NAMALWA (cell line): ENCODE measurements at places on chromosomes 16 and 17.

DNA sequence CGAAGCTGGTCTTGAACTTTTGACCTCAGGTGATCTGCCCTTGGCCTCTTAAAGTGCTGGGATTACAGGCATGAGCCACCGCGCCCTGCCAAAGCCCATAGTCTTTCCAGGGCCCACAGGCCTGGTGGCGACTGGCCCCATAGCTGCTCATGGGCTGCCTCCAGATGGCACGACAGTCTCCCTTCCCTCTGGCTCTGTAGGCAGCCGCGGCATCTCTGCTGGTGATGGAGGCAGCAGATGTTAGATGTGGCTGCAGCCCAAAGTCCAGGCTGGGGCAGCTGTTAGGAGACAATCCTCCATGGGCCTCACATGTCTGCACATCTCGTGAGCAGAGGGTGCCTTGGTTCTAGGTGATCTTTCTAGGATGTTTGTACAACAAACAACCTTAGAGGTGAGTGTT lies 69.7 kb upstream of the DNAJA2 start:
- no peak for DNase-seq

- DNase-seq, result no peak
Measured at GRCh38 chr17:17944242-17944641, 28.0 kb downstream of the TOM1L2 start.

- no peak for DNase-seq
Measured at GRCh38 chr16:50303605-50304466, 37.5 kb downstream of the ADCY7 start.

DNA sequence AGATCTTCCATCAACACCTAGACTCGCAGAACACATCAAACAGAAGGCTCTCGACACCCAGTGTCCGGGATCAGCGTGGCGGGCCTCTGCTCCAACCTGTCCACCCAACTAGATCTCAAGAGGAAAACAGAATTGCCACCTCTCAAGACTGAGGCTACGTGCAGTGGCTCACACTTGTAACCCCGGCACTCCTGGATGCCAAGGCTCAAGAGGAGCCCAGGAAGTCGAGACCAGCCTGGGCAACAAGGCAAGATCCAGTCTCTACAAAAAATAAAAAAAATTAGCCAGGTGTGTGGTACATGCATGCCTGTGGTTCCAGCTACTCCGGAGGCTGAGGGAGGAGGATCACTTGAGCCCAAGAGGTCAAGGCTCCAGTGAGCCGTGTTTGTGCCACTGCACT lies 132.6 kb downstream of the ZFHX3 start:
- DNase-seq, result no peak

DNA sequence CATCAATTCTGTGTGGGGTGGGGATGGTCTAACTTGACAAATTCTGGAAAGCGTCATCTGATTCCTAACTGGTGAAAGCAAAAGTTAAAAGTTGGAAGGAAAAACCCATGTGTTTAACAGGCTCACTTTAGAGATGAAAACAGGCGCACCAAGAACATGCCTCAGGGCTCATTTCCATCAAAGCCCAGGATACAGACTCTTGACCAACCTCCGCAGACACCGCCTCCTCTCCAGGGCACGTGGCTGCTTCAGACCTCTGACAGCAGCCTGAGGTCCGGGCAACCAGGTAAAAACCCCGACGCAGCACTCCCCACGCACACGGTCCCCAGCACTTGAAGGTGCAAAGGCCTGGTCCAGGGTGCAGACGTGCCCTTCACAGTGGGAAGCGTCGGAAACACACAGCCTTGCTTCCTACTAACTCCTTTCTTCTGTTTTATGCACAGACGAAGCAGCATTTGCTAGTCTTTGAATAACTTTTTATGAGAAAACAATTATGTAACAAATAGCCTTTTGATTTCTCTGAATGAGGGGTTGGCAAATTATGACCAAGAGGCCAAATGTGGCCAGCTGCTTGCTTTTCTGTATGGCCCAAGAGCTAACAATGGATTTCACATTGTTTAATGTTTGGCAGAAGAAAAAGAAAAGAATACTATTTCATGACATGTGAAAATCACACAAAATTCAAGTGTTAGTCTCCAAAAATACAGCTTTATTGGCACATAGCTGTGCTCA lies 44.2 kb upstream of the TRAP1 start:
- no peak for DNase-seq

DNA sequence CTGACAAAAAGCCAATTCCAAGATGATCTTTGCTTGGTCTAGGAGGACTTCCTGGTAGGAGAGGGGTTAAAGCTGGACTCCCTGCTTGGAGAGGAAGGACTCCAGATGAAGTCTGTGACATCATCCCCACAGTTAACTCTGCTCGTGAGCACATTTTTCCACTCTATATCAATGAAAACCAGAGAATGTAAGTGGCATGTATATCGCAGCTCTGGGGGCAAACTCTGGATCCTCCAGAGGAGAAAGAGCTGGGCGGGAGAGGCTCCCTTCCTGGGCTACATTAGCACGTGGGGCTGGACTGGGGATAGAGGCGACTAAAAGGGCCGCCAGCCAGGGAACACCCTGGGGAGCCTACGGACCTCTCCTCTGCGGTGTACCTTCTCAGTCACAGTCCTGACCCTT lies 34.1 kb downstream of the HIC1 start:
- no peak for DNase-seq

- DNase-seq, result no peak
Measured at GRCh38 chr17:71383091-71383490, 737.7 kb upstream of the SOX9 start.

- no peak for DNase-seq
Measured at GRCh38 chr16:12132290-12132689, 155.8 kb downstream of the SNX29 start.

DNA sequence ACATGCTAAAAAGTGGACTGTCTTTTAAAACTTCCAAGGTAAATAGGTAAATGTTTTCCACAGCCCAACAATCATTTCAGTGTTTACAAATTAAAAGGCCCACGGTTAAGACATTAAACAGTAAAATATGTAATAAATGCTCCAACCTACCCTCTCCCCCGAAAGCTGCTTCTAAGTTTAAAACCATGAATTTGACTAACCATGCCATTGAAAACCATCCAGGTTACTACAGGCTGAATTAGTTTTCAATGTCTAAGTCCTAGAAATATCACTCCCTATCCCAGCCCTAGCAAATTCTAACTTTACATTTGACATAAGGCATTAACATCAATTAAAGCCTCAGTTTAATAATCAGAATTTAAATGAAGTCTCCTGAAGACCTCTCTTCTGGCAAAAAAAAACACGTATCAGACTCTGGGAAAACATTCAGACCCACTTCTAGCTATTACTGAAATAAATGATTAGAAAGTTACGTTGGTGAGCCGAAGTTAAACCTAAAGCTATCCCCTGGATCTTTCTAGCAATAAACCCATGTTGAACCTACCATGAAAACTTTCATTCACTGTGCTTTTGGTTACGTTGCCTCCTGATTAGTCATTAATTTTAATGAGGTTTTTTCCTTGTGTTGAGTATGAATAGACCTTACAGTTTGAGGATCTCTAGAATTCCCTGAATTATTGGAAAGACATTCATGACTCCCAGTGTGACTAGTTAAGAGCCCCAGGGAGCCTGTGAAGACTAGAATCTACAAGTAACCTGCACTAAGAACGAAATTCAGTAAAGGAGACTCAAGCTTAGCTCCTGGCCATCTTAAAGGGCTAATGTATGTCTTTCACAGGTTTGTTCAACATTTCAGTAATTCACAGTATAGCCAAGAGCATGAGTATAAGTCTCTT lies 1.7 kb upstream of the POLG2 start:
- peak; percentile 69 for DNase-seq

- no peak for DNase-seq
Measured at GRCh38 chr16:11029948-11030347, 85.6 kb downstream of the CLEC16A start.

GRCh38 chr17:44967026-44967906 lies 837 bp downstream of the C1QL1 start:
- DNase-seq, result no peak

DNA sequence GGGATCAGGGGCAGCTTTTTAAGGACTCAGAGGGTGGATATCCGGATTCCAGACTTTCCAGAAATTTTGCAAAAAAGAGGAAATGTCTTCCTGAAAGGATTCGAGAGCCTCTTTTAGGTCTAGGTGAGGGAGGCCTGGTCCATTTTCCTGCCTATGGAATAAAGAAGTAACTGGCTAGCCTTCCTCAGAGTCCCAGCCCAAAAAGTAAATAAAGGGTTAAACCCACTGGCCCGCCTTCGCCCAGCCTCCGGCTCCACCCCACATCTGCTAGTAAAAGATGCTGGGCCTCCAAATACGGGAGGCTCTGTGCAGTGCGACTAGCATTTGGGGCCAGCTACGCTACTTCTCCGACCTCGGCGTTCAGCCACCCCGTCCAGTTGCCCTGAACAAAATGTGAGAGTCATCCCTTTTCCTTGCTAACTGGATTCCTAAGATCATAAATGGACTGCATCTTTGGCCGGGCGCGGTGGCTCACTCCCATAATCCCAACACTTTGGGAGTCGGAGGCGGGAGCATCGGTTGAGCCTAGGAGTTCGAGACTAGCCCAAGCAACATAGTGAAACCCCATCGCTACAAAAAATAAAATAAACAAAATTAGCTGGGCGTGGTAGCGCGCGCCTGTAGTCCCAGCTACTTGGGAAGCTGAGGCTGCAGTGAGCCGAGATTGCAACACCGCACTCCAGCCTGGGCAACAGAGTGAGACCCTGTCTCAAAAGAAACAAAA lies 824 bp upstream of the MPP2 start:
- DNase-seq, result peak; percentile 65

GRCh38 chr16:67786491-67786890 lies 19.9 kb downstream of the RANBP10 start:
- no peak for DNase-seq

- peak; percentile 48 for DNase-seq
Measured at GRCh38 chr17:54426296-54426886, 474.3 kb upstream of the TOM1L1 start.

GRCh38 chr17:35726127-35726952 lies 5.1 kb upstream of the RASL10B start:
- peak; percentile 43 for DNase-seq

- peak; percentile 97 for DNase-seq
Measured at GRCh38 chr17:59001158-59001814, 105.4 kb downstream of the TRIM37 start.

DNA sequence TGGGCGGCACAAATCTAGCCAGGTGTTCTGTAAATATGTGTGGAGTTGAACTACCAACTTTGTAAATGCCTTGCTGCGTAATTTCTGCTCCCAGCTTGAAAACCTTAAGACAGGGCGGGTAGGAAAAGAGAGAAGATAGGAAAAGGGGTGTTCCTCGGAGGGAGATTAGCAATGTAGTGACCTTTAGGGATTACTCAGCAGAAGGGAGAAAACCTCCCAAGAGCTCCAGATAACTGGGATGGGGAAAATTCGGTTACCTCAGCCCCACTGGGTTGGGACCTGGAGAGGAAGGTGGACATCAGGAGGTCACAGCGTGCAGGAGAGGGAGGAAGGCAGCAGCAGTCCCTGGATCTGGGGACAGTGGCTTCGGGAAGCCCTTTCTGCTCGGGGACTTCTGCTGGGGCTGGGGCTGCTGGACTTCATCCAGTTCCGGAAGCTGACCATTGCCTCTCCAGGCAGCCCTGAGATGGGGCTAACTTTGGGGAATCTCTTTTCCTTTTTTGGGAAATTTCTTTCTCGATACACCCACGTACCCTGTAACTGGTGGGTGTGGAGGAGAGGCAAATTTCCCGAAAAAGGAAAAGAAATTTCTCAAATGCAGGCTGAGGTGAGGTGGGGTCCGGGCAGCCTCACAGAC lies 39.2 kb downstream of the MPRIP start:
- DNase-seq, result no peak

GRCh38 chr16:54237-54581 lies 581 bp downstream of the SNRNP25 start:
- DNase-seq, result no peak

GRCh38 chr17:20999044-20999573 lies 43.7 kb downstream of the USP22 start:
- no peak for DNase-seq

- DNase-seq, result peak; percentile 40
Measured at GRCh38 chr17:35046740-35047283, 16.7 kb downstream of the RFFL start.

- DNase-seq, result peak; percentile 26
Measured at GRCh38 chr16:16045879-16046278, 96.5 kb downstream of the ABCC1 start.

DNA sequence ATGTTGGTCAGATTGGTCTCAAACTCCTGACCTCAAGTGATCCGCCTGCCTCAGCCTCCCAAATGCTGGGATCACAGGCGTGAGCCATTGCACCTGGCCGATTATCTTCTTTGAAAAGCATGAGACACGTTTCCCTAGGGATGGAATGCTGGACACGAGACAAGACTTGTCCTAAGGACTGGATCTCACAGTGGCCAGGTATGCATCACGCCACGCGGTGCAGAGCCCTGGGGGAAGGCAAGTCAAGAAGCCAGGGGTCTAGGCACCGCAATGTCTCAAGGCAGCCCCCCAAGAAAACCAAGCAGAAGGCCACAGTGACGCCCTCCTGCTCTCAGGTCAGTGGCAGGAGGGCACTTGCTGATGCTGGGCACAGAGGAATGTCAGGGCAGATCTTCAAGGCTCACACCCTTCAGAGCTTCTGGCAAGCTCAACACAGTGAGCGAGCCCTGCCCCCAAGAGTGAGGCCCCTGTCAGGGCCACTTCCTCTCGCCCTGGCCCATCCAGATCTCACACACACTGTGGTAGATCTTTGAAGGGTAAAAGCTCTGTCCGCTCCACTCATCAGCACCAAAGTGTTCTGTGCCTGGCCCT lies 134.7 kb downstream of the ZNF778 start:
- DNase-seq, result no peak

- DNase-seq, result no peak
Measured at GRCh38 chr16:5647051-5647450, 549.5 kb upstream of the EEF2KMT start.

DNA sequence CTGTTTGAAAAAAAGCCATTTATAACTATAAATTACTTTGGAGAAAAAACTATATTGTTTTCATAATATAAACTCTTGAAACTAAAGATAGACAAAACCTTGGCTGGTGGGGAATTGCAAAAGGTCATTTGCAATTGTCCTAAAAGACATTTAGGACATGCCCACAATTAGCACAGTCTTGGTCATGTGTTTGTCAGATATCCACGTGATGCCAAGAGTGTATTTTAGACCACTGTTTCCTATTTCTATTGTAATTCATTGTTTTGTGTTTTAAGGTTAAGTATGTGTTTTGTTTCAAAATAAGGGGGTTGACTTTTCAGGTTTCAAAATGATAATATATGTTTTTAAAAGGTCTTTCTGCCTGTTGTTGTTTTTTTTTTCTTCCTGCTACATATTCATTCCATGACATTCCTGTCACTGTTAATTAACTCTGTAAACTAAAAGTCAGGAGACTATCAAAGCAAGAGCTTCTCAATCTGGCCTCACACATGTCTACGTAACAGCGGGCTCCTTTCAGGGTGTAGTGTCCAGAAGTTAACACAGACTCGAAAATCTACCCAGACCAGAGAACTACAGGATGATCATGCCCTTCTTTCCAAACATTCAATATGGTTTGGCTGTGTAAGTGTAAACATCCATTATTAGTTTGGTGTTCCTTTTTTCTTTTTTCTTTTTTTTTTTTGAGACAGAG lies 58.7 kb downstream of the COG7 start:
- DNase-seq, result no peak
